ENCODE measurements at places on chromosomes 1 and 21. TPM values are rescaled to one million over a fixed set of nuclear protein-coding genes. Genes with fewer than 3 reads are reported as not detected.

DNA sequence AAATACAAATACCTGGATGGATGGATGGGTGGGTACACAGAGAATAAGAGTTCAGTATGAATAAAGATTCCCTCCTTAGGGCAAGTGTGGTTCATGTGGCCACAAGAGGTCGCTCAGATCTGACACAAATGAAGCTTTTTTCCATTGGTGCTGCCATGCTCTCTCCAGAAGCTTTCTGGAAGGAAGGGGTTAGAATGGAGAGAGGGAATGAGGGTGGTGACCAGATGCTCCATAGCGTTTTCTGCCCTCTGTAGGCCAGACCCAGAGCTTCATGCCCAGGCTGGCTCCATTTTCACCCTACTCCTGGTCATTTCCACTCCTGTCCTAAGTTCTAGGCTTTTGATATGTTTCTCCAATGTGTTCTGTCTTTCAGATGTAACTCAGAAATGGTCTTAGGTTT, 3.3 kb upstream of the FCRL6 start:
- no peak overlapping the region for H3K4me3 ChIP-seq
- no peak overlapping the region for H3K27ac ChIP-seq
- peak; percentile 44 for DNase-seq

The PRAMEF1 gene
- not detected for total RNA-seq

The TMEM52 gene
- 0.62 TPM for total RNA-seq

The TSPAN2 gene
- 5.0 TPM for total RNA-seq

DNA sequence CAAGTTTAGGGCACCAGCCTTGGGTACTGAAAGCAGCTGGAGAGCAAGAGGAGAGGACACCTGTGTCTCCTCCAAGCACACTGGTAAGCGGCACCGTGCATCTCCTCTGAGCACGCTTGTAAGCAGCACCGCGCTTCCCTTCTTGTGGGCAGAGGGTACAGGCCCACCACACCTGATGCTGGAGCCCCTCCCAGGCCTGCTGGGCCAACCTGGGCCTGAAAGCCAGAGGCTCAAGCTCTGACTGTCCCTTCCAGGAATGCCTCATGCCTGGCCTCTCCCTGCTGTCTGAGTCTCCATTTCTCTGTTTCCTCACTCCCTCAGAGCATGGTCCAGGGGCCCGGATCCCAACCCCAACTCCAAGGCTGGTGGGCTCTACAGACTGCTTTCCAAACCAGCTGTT, 25.9 kb downstream of the DMBX1 start:
- no peaks in the 10 kb centered on the region for H3K4me1 ChIP-seq
- H3K4me3 ChIP-seq, result no peak overlapping the region
- no peak for DNase-seq
- H3K36me3 ChIP-seq, result no peaks in the 10 kb centered on the region
- no peaks in the 10 kb centered on the region for H3K27me3 ChIP-seq
- no peak overlapping the region for H3K27ac ChIP-seq

DNA sequence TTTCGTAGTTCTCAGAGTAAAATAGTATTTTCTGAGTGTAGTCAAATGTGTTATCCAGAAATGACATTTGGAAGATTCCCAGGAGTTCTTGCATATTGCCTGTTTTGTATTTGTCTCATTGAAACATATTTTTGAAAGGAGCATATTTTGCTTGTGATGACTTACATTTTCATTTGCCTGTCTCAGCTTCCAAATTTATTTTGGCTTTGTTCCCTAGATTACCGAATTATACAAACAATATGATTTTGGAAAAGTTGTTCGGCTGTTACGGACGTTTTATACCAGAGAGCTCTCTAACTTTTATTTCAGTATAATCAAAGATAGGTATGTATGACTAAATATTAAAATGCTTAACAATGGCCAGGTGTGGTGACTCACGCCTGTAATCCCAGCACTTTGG, 46.0 kb downstream of the IARS2 start:
- H3K36me3 ChIP-seq, result peaks cover 75% of the 10 kb centered on the region
- no peak overlapping the region for H3K4me3 ChIP-seq
- no peak for DNase-seq

DNA sequence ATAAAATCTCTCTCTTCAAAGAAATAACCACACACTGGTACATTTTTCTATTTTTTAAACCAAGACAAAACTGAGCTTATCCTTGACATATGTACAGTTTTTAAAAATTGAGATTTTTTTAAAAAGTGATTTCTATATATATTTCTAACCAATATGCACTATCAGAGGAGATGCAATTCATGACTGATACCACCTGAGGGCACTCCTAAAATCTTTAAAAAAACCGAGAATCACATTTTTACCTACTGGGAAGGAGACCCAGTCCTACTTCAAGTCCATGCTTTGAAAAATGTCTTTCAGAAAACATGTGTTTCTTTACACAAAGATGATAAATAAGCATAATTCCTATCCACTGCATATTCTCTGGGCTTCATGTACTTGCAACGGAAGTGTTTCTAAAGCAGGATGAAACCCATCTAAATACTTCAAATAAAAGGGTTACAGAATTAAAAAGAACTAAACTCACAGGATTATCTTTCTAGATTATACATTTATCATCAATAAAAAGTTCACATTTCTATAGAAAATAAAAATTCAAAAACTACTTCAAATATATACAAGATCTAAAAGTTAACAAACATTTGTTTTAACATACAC, 98.6 kb downstream of the ENAH start:
- H3K36me3 ChIP-seq, result no peaks in the 10 kb centered on the region
- H3K4me1 ChIP-seq, result no peaks in the 10 kb centered on the region
- no peak for DNase-seq
- H3K27ac ChIP-seq, result no peak overlapping the region
- H3K27me3 ChIP-seq, result peaks cover 2% of the 10 kb centered on the region

The HSF2BP gene
- 0.35 TPM for total RNA-seq

DNA sequence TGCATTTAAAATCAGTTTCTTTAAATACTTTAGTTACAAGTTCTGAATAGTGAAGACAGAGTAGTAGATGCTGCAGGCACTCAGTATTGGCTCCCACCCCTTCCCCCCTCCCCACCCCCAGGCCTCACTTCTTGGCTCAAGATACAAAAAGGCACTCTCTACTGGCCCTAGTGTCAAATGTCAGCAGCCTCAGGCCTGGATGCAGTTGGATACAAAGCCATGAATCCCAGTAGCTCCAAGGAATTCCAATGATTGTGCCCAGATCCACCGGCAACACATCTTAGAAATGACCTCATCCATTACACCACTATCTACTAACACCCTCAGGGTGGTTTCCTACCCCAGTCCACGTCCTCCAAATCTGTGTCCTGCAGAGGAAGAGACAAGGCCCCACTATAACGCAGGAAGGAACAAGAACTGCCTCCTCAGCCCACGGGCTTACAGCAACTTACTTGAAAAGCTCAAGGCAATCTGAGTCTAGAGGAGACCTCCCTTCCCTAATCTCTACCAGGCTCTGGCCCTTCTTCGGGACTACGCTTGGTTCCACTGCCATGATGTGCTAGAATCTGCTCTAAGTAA, 17.6 kb downstream of the ACADM start:
- no peak overlapping the region for H3K27ac ChIP-seq
- no peak overlapping the region for H3K4me3 ChIP-seq
- H3K36me3 ChIP-seq, result peaks cover 47% of the 10 kb centered on the region

- no peak overlapping the region for H3K27ac ChIP-seq
- no peak overlapping the region for H3K4me3 ChIP-seq
- peak; percentile 31 for DNase-seq
- H3K4me1 ChIP-seq, result peaks cover 14% of the 10 kb centered on the region
- no peaks in the 10 kb centered on the region for H3K27me3 ChIP-seq
These were observed 22.1 kb downstream of the A3GALT2 start for GRCh38 chr1:33298623-33299277.

DNA sequence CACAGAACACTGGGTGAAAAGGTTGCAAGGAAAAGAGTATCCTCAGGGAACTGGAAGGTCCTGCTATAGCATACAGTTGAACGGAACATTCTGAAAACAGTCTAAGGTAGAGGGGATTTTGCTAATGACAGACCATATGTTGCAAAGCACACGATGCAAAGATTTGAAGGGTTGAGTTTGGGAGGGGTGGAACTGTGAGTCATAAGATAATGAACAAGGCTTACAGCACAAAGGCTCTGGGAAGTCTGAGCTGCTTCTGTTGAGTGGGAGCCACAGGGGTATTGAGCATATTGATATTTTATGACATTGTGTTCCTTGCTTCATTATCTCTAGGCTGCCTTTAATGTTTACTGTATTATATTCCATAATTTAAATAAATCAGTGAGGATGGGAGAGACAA, 104.9 kb downstream of the PLPPR4 start:
- no peak overlapping the region for H3K4me3 ChIP-seq
- no peak overlapping the region for H3K27ac ChIP-seq
- H3K36me3 ChIP-seq, result no peaks in the 10 kb centered on the region

GRCh38 chr1:47763591-47764171, 233.5 kb downstream of the TRABD2B start:
- no peak overlapping the region for H3K4me3 ChIP-seq
- no peak for DNase-seq
- no peaks in the 10 kb centered on the region for H3K36me3 ChIP-seq

The FCER1A gene
- total RNA-seq, result 1.5 TPM

- no peaks in the 10 kb centered on the region for H3K27me3 ChIP-seq
- no peak overlapping the region for H3K4me3 ChIP-seq
- no peaks in the 10 kb centered on the region for H3K36me3 ChIP-seq
- DNase-seq, result no peak
- peaks cover 17% of the 10 kb centered on the region for H3K4me1 ChIP-seq
These were observed 945 bp upstream of the WNT9A start for GRCh38 chr1:227948493-227949260.

The NHLH2 gene
- total RNA-seq, result not detected

- H3K4me1 ChIP-seq, result peaks cover 11% of the 10 kb centered on the region
- H3K27ac ChIP-seq, result no peak overlapping the region
- no peaks in the 10 kb centered on the region for H3K27me3 ChIP-seq
- H3K4me3 ChIP-seq, result no peak overlapping the region
- DNase-seq, result no peak
These were observed 27.5 kb downstream of the PRMT2 start for GRCh38 chr21:46662765-46663500.

DNA sequence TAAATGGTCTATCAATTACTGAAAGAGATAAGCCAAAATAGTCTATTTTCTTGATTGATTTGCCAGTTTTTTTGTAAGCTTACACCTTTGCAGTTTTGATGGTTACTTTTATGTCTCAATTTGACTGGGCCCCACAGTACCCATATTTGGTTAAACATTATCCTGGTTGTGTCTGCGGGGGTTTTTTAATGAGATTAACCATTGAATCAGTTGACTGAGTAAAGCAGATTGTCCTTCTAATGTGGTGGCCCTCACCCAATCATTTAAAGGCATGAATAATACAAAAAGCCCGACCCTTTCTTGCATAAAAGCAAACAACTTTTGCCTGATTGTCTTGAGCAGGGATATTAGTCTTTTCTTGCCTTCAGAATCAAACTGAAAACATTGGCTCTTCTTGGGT, 650.0 kb upstream of the RGS18 start:
- DNase-seq, result no peak
- no peak overlapping the region for H3K4me3 ChIP-seq
- H3K27me3 ChIP-seq, result no peaks in the 10 kb centered on the region
- H3K27ac ChIP-seq, result no peak overlapping the region
